ENCODE measurements at places on chromosomes 5 and 9. TPM values are rescaled to one million over a fixed set of nuclear protein-coding genes. Genes with fewer than 3 reads are reported as not detected.

PDE8B gene
- 0.09 TPM for polyA plus RNA-seq

LCN1 gene
- polyA plus RNA-seq, result not detected

RMI1 gene
- 8.3 TPM for polyA plus RNA-seq

KCNV2 gene
- 0.16 TPM for polyA plus RNA-seq

SARDH gene
- 0.21 TPM for polyA plus RNA-seq

GFPT2 gene
- not detected for polyA plus RNA-seq

GABRA1 gene
- not detected for polyA plus RNA-seq

GRCh38 chr9:13993632-13994185 is 320.2 kb downstream of the NFIB start:
- no peaks in the 10 kb centered on the region for H3K36me3 ChIP-seq
- no peak overlapping the region for H3K27ac ChIP-seq
- no peaks in the 10 kb centered on the region for H3K4me1 ChIP-seq
- H3K4me3 ChIP-seq, result no peak overlapping the region
- no peak for DNase-seq
- no peaks in the 10 kb centered on the region for H3K27me3 ChIP-seq

- peaks cover 4% of the 10 kb centered on the region for H3K27me3 ChIP-seq
- DNase-seq, result no peak
- no peak overlapping the region for H3K4me3 ChIP-seq
- no peaks in the 10 kb centered on the region for H3K36me3 ChIP-seq
Observed at GRCh38 chr5:39400713-39401578, 23.8 kb downstream of the DAB2 start.

- no peaks in the 10 kb centered on the region for H3K27me3 ChIP-seq
- peaks cover 62% of the 10 kb centered on the region for H3K4me1 ChIP-seq
- no peaks in the 10 kb centered on the region for H3K36me3 ChIP-seq
- no peak overlapping the region for H3K4me3 ChIP-seq
Observed at GRCh38 chr5:171924493-171925122, 81.8 kb downstream of the FBXW11 start.

DNA sequence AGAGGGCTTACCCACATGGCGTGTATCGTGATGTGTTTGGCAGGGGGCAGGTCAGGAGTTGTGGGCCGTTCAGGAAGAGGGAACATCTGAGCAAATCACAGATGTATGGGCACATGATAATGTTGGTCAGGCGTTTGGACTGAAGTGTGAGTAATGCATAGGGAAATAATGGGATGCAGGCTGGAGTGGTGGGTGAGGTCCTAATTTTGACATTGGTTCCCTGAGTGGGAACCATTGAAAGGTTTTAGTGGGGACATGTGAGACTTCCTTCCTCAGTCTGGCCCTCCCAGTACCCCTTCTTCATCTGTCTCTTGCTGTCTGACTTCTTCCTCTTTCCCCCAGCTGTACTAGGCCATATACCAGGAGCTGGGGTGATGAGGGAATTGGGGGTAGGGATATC is 7.6 kb downstream of the OTULIN start:
- H3K36me3 ChIP-seq, result peaks cover 9% of the 10 kb centered on the region
- peaks cover 81% of the 10 kb centered on the region for H3K4me1 ChIP-seq
- DNase-seq, result no peak
- H3K27ac ChIP-seq, result peak overlapping the region; percentile 58
- H3K4me3 ChIP-seq, result no peak overlapping the region

GRCh38 chr5:139299486-139299885 is 5.9 kb downstream of the MATR3 start:
- no peak for DNase-seq
- H3K4me3 ChIP-seq, result peak overlapping the region; percentile 20
- no peaks in the 10 kb centered on the region for H3K27me3 ChIP-seq

GRCh38 chr9:98180996-98181395 is 11.4 kb downstream of the CORO2A start:
- DNase-seq, result no peak
- H3K4me3 ChIP-seq, result no peak overlapping the region
- H3K36me3 ChIP-seq, result no peaks in the 10 kb centered on the region
- H3K27me3 ChIP-seq, result no peaks in the 10 kb centered on the region

- no peak overlapping the region for H3K27ac ChIP-seq
- no peaks in the 10 kb centered on the region for H3K36me3 ChIP-seq
- no peaks in the 10 kb centered on the region for H3K27me3 ChIP-seq
- DNase-seq, result no peak
- no peaks in the 10 kb centered on the region for H3K4me1 ChIP-seq
- no peak overlapping the region for H3K4me3 ChIP-seq
Observed at GRCh38 chr9:129161534-129161837, 16.6 kb downstream of the IER5L start.

- H3K27ac ChIP-seq, result peak overlapping the region; percentile 80
- peaks cover 41% of the 10 kb centered on the region for H3K4me1 ChIP-seq
- no peaks in the 10 kb centered on the region for H3K36me3 ChIP-seq
- DNase-seq, result peak; percentile 73
Observed at GRCh38 chr9:133782157-133783130, 44.3 kb upstream of the SARDH start.

GRCh38 chr5:179795049-179795862 is 1.5 kb downstream of the LTC4S start:
- H3K27ac ChIP-seq, result no peak overlapping the region
- DNase-seq, result no peak
- H3K4me1 ChIP-seq, result peaks cover 32% of the 10 kb centered on the region
- peak overlapping the region; percentile 63 for H3K4me3 ChIP-seq
- H3K36me3 ChIP-seq, result peaks cover 6% of the 10 kb centered on the region
- no peaks in the 10 kb centered on the region for H3K27me3 ChIP-seq

GRCh38 chr9:128005923-128006322 is 25.1 kb upstream of the EEIG1 start:
- H3K36me3 ChIP-seq, result no peaks in the 10 kb centered on the region
- H3K4me1 ChIP-seq, result peaks cover 38% of the 10 kb centered on the region
- DNase-seq, result no peak
- H3K27ac ChIP-seq, result peak overlapping the region; percentile 98

DNA sequence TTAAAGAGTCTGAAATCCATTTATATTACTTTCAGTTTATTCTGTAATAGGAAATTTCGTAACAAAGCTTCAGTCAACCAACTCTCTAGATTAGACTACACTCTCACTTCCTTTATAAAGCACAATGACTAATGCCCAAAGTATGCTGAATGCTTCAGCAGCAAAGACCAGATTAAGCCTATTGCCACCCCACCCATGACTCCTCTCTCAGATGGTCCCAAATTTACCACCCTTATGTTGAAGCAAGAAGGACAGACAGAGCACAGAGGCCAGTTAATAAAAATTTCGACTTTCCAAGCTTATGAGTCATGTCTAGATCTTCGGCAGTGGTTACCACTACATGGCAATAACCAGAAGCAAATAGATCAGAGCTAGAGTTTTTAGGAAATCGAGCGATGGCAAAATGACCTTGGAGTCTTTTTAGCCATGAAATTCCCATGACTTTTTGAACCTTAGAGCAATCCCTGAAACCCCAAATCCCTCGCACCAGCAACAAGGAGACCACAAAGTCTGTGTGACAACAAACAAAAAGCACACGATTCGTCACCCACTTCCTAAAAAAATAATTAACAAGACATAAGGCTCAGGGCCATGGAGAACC is 287.8 kb upstream of the RASA1 start:
- H3K36me3 ChIP-seq, result no peaks in the 10 kb centered on the region
- H3K4me1 ChIP-seq, result no peaks in the 10 kb centered on the region
- no peak overlapping the region for H3K4me3 ChIP-seq

DNA sequence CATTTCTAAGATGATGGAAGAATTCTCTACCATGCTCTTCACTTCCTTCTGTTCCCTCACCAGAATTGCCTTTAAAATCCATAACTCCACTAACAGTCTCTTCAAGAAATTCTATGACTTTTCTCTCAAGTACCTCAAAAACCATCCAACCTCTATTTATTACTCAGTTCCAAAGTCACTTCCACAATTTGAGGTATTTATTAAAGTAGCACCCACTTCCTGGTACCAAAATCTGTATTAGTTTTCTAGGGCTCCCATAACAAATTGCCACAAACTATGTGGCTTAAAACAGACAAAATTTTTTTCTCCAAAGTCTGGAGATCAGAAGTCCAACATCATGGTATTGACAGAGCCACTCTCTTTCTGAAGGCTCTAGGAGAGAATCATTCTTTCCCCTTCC is 4.9 kb upstream of the SPTLC1 start:
- no peak overlapping the region for H3K4me3 ChIP-seq
- DNase-seq, result no peak
- H3K27ac ChIP-seq, result no peak overlapping the region
- peaks cover 5% of the 10 kb centered on the region for H3K4me1 ChIP-seq

DNA sequence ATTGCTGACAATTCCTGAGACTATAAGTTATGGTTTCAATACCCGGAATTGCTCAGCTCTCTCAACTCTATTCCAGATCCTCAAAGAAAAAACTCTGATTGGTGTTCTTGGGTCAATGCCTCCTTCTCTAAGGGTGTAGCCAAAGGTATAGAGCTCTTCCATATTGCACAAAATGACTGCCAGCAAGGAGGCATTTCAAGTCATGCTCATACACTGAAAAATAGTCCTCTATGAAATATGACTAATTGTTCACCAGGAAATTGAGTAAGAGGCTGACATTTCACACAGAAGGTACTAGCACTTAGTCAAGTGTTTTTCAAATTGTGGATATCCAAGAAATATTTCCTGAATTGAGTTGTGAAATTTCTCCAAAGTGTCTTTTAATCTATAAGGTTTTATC is 111.1 kb upstream of the KLF9 start:
- no peak for DNase-seq
- no peak overlapping the region for H3K4me3 ChIP-seq
- H3K27ac ChIP-seq, result no peak overlapping the region
- H3K4me1 ChIP-seq, result no peaks in the 10 kb centered on the region
- H3K36me3 ChIP-seq, result peaks cover 23% of the 10 kb centered on the region
- H3K27me3 ChIP-seq, result no peaks in the 10 kb centered on the region

- peaks cover 5% of the 10 kb centered on the region for H3K27me3 ChIP-seq
- DNase-seq, result no peak
- no peaks in the 10 kb centered on the region for H3K4me1 ChIP-seq
- H3K4me3 ChIP-seq, result no peak overlapping the region
Observed at GRCh38 chr9:81031422-81032029, 657.8 kb downstream of the TLE1 start.

DNA sequence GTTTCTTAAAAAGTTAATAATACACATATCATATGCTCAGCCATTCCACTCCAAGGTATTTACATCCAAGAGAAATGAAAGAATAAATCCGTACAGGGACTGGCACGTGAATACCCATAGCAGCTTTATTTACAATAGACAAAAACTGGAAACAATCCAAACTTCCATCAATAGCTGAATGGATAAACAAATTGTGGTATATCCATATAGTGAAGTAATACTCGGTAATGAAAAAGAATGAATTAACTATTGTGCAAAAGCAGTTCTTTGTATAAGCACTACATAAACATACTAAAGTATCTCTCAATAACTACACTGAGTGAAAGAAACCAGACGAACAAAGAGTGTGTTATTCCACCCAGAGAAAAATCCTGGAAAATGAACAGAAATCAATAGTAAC is 17.6 kb downstream of the COL23A1 start:
- peaks cover 50% of the 10 kb centered on the region for H3K27me3 ChIP-seq
- peaks cover 22% of the 10 kb centered on the region for H3K36me3 ChIP-seq
- no peaks in the 10 kb centered on the region for H3K4me1 ChIP-seq
